ENCODE measurements at places on chromosomes 2 and 18. TPM values are rescaled to one million over a fixed set of nuclear protein-coding genes. Genes with fewer than 3 reads are reported as not detected.

CDH19 gene
- total RNA-seq: 0.23 TPM

NEU2 gene
- not detected for total RNA-seq

UGT1A1 gene
- total RNA-seq: not detected

CFC1 gene
- 9.2 TPM for total RNA-seq

SF3B1 gene
- 227 TPM for total RNA-seq

FAM161A gene
- total RNA-seq: 26.5 TPM

ACVR1C gene
- total RNA-seq: 3.5 TPM

All from diencephalon (tissue), 1 donor.